ENCODE measurements at places on chromosomes 6 and 20. TPM values are rescaled to one million over a fixed set of nuclear protein-coding genes. Genes with fewer than 3 reads are reported as not detected.

The DNAH8 gene
- polyA plus RNA-seq: not detected

GRCh38 chr20:33176101-33176500, 8.1 kb downstream of the BPIFA2 start:
- no peak for DNase-seq

- no peak for DNase-seq
Observed at GRCh38 chr6:40778196-40778595, 191.0 kb upstream of the LRFN2 start.

- no peak for DNase-seq
Observed at GRCh38 chr20:36988494-36988966, 37.0 kb upstream of the SAMHD1 start.

The NCOA6 gene
- polyA plus RNA-seq: 12.5 TPM

The PPIL4 gene
- polyA plus RNA-seq: 2.6 TPM

DNA sequence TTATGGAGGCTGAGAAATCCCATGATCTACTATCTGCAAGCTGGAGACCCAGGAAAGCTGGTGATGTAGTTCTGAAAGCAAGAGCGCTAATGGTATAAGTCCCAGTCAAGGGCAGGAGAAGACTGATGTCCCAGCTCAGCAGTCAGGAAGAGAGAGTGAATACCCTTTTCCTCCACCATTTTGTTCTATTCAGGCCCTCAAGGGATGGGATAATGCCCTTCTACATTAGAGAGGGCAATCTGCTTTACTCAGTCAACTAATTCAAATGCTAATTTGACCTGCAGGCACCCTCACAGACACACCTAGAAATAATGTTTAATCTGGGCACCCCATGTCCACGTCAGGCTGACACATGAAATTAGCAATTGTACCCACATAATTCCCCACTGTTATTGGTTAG, 10.8 kb upstream of the FYN start:
- DNase-seq: no peak

DNA sequence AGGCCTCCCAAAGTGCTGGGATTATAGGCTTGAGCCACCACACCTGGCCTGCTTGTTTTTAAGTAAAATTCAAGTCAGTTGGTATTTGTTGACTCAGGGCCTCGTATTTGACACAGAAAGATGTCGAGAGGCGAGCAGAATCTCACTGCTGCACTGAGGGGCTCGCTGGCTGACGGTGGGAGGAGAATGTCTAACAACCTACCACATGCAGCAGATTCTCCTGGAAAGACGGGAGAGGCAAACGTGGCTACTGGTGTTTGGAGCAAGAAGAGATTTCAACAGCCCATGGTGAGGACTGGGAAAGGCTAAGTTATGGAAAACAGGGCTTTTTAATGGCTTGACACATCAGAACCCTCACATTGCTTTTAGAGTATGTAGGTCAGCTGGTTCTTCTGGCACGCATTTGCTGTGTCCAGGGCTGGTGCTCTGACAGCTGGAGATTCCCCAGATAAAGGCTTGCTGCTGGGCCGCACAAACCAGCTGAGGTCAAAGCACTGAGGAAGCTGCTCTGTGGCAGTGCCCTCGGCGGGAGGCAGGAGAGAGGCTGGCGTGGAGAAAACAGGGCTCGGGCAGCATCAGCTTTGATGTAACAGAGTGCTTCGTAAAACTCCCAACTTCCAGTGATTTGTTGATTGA, 84.2 kb upstream of the FRMD1 start:
- no peak for DNase-seq

DNA sequence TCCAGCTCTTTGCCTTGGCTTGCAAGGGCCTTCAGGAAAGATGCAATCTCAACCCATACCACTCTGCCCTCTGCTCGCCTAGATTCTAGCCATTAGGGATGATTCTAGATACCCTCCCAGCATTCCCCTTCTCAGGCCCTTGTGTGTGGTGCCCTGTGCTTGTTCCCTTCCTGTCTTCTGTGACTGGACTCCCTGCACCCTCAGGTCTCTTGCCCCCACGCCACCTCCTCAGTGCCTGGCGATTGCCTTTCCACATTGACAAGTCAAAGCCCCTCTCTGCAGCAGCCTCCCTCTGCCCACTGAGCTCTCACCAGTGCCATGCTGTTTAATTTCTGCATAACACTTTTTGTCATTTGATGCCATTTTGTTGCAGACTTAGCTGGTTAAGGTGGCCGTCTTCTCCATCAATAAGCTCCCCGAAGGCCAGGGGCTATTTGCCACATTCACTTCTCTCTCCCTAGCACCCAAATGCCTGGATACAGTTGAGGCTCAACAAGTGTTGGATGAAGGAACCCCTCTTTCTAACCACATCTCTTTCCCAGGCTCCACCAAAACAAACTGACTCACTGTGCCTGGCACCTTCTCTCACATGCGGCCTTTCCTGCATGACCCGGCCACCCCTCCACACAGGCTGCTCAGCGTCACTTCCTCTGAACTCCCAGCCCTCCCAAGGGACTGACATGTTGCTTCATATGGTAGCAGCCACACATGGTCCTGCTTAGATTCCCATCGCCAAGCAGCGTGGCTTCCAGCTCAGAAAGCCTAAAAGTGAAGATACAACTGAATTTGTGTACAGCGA, 4.6 kb upstream of the TXNDC5 start:
- DNase-seq: no peak

The FAM162B gene
- 9.9 TPM for polyA plus RNA-seq

DNA sequence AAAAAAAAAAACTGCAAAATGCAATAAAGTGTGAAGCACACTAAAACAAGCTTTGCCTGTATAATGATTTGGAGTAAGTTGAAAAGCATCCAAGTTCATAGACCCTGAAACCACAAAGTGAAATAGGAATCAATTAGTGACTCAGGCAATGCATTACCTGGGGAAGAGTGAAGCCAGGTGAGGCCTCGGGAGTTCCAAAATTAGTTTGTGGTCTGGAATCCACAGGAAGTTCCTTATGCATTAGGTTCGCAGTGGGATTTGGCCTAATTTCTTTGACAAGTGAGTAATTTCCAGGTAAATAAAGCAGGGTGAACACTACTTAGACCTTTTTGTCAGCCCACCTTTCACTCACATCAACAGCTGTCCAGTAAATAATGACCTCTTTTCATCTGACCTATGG, 490.8 kb downstream of the CBLN4 start:
- no peak for DNase-seq

DNA sequence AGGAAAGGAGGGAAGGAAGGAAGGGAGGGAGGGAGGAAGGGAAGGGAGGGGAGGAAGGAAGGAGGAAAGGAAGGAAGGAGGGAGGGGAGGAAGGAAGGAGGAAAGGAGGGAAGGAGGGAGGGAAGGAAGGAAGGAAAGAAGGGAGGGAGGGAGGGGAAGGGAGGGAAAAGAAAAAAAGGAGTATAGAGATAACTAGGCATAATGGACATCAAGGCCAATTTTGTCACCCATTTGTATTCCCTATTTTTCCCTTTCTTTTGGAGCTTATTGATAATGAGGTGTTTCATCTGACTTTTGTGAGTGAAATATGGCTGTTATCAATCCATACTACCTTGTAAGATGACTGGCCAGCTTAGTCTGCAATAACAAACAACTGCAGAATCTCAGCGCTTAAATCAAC, 282.0 kb upstream of the FLRT3 start:
- DNase-seq: no peak

DNA sequence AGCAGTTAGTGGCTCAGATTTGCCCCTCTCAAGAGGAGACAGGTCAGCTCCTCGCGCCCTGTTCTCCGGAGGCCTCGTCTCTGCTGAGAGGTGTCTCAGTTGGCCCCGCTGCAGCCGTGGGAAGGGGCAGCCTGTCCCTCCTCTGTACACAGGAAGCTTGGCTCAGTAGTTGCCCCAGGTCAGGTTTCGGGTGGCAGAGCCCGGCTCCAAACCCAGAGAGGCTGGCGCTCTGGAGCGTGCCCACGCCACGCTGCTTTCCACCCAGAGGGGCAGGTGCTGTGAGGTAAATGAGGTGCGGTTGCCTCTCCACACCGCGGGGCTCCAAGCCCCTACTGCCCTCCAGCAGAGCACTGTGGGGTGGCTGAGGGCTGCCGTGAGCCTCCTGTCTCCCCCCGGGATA, 16.0 kb downstream of the DYNLT1 start:
- DNase-seq: no peak

DNA sequence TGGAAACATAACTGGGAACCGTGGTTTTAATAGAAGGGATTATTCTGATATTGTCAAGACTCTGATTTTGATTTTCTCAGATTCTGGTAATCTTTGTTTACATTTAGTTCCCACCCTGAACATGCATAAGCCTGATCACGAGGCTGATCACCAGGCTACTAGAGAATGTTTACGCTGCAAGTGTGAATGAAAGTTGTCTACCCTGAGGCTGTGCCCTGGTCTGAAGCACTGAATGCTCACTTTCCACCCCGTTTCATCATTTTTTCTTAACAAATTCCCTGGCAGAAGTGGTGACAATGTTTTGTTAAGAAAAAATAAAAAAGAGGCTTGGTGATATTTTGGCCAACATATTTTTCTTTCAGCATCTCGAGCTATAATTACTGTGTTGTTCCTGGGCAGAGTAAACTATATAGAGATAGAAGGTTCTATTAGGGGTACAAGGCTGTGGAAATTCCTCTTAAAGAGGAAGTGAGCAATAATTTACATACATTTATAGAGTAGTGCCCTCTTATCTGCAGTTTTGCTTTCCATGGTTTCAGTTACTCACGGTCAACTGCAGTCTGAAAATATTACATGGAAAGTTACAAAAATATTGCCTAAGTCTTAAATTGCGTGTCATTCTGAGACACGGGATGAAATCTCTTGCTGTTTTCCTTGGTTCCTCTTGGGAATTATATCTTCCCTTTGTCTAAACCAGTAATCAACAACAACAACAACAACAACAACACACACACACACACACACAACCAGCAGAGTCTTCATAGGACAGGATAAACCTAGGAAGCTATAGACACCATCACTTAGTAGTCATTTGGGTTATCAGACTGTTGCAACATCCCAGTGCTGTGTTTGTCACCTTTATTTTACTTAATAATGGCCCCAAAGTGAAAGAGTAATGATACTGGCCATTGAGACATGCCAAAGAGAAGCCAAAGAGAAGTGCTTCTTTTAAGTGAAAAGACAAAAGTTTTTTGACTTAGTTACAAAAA, 566.6 kb upstream of the CITED2 start:
- DNase-seq: no peak

DNA sequence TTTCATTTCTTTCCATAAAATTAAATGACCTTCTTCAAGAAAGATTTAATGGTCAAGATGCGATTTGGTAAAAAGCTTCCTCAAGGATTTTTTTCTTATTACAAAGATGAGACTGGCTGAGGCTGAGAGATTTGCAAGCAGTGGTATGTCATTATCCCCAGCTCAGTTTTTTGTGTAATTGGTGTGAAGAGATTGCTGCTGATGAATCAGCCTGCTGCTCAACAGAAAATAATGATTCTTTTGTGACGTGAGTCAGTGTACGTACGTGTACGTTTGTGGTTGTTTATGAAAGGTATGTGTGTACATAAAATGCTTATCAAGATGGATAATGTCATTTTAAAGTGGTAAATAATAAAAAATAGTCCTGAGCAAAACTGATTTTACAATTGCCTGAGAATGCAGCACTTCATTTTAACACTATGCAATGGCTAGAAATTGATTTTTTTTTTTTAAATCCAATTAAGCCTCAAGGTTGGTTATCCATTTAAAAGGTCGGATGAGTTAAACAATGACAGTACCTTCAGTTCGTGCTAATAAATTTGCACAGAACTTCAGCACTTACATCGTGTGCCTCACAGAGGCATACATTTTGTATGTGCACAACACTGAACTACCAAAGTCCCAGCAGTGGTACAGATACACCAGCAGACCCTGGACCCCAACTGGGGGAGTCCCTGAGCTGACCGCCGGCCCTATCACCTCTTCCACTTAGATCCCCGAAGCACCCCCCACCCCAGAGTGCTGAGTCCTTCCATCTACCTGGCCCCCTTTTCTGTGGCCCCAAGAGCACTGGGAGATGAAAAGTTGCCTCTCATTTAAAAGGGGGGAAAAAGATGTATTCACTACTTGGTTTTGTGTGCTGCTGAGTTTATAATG, 9.7 kb upstream of the NPEPL1 start:
- no peak for DNase-seq

The RFX6 gene
- polyA plus RNA-seq: not detected

DNA sequence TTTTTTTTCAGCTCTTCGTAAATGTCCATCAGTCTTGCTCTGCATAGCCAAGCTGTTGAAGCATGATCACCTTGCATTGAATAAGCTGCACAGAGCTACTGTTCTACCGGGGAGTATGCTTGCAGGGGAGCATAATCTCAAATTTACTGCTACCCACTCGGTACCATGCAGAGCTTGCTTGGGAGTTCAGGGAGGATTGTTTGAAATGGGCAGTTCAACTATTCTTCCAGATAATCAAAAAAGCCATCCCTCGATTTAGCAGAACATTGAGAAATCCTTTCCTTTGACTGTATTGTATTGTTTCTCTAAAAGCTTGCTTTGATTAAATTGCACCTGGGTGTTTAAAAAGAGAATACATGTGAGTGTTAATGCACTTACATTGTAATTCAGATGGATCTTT, 332.6 kb downstream of the UTRN start:
- DNase-seq: no peak

The SLC17A9 gene
- polyA plus RNA-seq: 14.4 TPM

GRCh38 chr6:5179917-5180316, 80.8 kb downstream of the LYRM4 start:
- no peak for DNase-seq

DNA sequence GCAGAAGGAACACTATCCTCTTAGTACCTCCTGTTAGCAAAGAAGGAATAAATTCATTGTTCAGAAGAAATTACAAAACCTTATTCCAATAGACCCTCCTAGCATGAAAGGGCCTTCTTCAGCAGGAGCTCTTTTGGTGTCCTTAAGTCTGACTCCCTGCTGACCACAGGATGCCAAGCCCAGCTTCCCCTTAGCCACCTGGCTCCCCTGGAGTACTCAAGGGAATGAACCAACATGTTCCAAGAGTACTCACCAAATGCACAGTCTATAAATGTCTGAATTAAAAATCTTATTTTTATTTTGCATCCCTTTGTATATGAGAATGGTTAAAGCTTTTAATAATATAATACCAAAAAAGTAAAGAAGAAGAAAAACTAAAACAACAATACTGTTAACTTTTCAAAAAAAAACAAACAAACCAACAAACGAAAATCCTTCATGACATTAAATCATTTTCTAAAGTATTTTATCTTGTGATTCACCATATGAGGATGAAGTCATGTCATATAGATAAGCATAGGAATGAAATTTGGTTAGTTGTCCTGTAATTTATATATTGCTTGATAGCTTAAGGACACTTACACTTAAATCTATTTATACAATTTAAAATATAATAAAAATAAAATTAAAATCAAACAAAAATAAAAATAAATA, 1355.1 kb downstream of the HACE1 start:
- DNase-seq: no peak

- no peak for DNase-seq
Observed at GRCh38 chr6:107185391-107185970, 70.2 kb upstream of the BEND3 start.

Measured in BJ (cell line).